ENCODE measurements at places on chromosomes 12 and 14.

- no peak for DNase-seq
Measured at GRCh38 chr12:47017041-47017713, 62.2 kb upstream of the PCED1B start.

DNA sequence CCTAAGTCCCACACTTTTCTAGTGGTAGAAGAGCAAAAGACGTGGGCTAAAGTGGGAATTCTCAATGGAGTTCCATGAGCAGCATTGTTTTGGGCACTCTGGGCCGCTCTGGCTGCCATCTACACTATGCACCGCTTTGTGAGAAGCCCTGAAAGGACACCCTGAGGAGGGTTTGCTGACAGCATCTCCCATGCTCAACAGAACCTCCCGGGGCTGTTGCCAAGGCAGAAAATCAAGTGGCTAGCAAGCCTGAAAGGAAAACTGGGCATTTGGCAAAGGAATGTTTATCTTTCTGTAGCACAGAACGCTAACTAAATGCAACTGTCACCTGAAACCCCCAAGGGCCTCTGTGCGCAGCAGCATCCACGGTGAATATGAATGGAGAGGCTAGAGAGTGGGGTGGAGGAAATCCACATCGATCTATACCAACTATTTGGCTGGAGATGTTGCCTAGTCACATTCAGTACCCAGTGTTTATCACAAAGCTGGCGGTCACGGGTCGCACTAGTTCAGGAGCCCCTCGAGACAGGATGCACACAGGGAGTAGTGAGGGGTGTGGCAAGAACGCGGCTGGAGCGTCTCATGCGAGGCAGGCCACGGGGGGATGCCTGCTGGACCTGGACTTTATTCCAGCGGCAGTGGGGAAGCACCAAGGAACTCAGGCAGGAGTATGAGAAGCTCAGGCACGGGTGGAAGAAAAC lies 14.2 kb downstream of the APPL2 start:
- DNase-seq: no peak

DNA sequence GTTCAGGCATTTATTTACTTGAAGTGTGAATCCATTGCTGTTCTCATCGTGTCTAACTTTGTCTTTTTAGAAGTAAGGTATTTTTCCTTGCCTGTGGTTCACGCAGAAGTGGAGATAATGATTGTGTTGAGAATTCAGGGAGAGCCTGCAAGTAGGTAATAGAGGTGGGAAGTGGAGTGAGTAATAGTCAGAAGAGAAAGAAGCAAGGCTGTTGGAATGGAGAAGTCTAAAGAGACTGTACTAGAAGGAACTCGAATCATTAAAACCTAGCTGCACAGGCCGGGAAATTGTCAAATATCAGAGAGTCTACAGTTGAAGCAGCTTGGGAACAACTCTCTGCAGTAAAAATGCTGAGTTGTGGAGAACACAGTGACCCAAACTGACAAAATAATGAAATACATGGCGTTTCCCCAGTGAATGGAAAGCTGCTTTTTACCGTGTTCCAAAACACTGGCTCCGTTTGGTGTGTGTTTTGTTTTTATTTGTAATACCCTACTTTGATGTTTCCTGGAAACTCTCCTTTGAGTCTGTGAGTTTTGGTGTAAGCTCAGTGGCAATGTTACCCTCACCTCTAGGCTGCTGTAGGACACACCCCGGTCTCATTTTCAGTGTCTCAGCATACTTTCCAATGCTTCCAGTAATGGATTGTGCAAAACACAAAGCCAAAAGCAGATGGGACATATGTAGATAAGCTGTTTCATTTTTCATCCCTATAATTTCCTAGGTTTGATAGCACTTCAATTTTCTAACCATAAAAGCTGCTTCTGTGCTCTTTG lies 146.6 kb downstream of the CRADD start:
- DNase-seq: no peak

DNA sequence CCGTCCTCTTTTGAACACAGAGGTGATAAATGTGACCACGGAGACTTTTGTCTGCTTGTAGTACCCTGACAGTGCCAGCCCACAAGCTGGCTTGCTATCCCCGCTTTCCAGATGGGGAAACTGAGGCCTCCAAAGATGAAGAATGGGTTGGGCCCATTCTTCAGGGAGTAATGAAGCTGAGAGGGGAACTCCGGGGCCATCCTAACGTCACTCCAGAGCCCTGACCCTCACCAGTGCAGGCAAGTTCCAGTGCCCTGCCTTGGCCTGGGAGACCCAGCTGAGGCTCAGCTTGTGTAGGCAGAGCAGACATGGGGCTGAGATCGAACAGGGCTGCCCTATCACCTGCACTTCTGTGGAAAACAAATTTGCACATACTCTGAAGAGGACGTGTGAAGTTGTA lies 277.1 kb downstream of the DPF3 start:
- DNase-seq: no peak

GRCh38 chr14:70027785-70028428 lies 148.7 kb downstream of the SMOC1 start:
- DNase-seq: peak; percentile 81

GRCh38 chr14:58297412-58297761 lies 968 bp upstream of the ARID4A start:
- DNase-seq: peak; percentile 14

- DNase-seq: no peak
Measured at GRCh38 chr12:51926718-51927117, 19.4 kb downstream of the ACVRL1 start.

GRCh38 chr12:42761086-42761485 lies 171.5 kb upstream of the PRICKLE1 start:
- no peak for DNase-seq

DNA sequence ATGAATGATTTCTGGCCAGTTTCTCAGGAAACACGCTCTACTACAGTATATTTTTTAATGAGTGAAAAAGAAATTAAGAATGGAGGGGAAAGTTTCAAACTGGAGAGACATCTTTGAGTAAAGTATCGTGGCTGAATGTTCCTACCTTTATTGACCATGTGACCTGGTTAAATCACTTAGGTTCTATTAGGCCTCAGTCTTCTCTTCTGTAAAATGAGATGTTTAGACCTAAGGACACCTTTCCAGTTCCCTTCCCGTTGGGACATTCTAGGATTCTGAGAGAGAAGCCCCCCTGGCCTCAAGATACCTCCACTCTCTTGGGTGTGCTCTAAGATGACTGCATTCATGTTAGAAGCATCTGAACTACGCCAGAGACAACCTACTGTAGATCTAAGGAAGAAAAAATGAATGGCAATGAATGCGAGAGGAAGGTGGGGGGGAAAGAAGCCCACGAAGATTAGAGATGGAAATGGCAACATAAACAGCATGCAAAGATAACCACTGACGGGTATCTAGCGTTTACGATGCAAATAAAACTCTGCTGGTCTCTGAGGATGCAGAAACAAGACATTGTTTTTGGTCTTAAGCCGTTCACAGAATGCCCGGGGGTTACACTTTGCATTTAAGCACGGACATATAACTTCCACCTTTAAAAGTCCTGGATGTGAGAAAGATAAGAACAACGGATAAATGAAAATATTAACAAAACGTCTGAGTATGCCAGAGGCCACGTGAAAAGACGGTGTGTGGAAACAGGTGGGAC lies 599 bp upstream of the CPSF6 start:
- DNase-seq: no peak

GRCh38 chr12:115916910-115917668 lies 360.4 kb downstream of the MED13L start:
- DNase-seq: peak; percentile 78

DNA sequence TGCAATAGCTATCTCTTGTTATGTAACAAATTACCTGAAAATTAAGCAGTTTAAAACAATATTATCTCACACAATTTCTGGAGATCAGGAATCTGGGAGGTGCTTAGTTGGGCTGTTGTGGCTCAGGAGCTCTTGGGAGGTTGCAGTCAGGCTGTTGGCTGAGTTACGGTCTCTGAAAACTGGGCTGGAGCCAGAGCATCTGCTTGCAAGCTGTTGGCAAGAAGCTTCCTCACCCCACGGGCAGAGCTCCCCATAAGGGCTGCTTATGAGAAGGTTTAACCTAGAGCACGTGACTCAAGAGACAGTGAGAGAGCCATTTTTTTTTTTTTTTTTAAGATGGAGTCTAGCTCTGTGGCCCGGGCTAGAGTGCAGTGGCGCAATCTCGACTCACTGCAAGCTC lies 346.8 kb downstream of the ATP23 start:
- peak; percentile 42 for DNase-seq

DNA sequence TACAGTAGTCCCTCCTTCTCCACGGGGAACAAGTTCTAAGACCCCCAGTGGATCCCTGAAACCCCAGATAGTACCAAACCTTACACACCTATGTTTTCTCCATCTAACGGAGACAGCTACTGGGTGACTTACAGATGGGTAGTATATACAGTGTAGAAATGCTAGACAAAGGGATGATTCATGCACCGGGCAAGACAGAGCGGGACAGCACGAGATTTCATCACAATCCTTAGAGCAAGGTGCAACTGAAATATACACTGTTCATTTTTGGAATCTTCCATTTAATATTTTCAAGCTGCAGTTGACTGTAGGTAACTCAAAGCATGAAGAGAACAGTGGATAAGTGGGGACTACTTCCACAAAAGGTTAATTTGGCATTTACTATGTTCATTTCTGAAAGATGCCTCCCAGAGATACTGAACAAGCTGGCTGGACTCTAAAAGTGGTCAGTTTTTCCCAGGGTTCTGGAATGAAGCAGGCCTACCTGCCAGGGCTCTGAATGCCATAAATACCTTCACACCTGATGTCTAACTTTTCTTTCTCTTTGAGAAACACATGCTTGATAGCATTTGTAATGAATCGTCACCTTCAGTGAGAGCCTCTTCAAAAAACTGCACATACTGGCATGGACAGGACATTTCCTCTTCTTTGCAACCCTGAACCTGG lies 127.7 kb upstream of the FOXN3 start:
- DNase-seq: no peak

- DNase-seq: peak; percentile 27
Measured at GRCh38 chr14:65302571-65303189, 109.8 kb upstream of the FUT8 start.

All from AG20443 (cell line).